Erythroblast (primary cell): ENCODE measurements at places on chromosomes 2 and 18.

GRCh38 chr2:173741759-173742158 is 223.4 kb downstream of the SP3 start:
- DNase-seq, result no peak

DNA sequence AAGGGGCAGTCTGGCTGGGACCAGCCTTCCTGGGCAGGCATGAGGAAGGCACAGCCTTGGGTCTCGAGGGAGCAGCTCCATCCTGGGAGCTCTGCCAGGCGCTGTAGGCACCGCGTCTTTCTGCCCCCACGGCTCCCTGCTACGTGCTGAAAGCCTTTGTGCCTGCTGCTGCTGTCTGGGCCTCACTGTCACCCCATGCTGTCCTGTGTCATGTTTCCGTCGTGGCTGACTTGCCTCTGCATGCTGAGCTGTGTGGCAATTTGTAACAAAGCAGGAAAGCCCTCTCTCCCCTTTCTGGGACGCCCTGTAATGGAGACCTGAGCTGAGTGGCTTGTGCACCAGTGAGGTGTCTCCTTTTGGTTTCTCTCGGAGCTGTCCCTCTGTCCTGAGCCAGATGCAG is 152.5 kb downstream of the TSN start:
- no peak for DNase-seq

GRCh38 chr2:33529771-33530481 is 53.5 kb downstream of the RASGRP3 start:
- no peak for DNase-seq

DNA sequence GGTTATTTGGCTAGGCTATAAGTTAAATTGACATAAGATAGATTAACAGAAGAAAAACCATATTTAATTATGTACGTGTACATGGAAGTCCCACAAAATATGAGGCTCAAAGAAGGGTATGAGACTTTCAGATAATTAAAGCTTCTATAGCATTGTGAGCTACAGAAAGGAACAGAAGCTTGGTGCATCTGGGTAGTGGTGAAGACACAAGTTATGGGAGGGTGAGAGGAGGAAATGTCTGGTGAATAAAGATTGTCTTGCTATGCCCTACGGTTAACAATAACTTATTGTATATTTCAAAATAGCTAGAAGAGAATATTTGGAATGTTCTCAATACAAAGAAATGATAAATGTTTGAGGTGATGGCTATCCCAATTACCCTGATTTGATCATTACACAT is 6.8 kb upstream of the FAM124B start:
- DNase-seq, result no peak

- no peak for DNase-seq
Observed at GRCh38 chr18:11305507-11305906, 156.1 kb upstream of the PIEZO2 start.

GRCh38 chr2:29443627-29444026 is 328.4 kb downstream of the CLIP4 start:
- DNase-seq, result no peak

GRCh38 chr2:66714610-66715009 is 279.7 kb downstream of the MEIS1 start:
- DNase-seq, result no peak
